ENCODE measurements at places on chromosomes 7 and 10. TPM values are rescaled to one million over a fixed set of nuclear protein-coding genes. Genes with fewer than 3 reads are reported as not detected.

CH25H gene
- polyA plus RNA-seq: 1.7 TPM

DRGX gene
- not detected for polyA plus RNA-seq

DNAH11 gene
- 0.16 TPM for polyA plus RNA-seq

DNA sequence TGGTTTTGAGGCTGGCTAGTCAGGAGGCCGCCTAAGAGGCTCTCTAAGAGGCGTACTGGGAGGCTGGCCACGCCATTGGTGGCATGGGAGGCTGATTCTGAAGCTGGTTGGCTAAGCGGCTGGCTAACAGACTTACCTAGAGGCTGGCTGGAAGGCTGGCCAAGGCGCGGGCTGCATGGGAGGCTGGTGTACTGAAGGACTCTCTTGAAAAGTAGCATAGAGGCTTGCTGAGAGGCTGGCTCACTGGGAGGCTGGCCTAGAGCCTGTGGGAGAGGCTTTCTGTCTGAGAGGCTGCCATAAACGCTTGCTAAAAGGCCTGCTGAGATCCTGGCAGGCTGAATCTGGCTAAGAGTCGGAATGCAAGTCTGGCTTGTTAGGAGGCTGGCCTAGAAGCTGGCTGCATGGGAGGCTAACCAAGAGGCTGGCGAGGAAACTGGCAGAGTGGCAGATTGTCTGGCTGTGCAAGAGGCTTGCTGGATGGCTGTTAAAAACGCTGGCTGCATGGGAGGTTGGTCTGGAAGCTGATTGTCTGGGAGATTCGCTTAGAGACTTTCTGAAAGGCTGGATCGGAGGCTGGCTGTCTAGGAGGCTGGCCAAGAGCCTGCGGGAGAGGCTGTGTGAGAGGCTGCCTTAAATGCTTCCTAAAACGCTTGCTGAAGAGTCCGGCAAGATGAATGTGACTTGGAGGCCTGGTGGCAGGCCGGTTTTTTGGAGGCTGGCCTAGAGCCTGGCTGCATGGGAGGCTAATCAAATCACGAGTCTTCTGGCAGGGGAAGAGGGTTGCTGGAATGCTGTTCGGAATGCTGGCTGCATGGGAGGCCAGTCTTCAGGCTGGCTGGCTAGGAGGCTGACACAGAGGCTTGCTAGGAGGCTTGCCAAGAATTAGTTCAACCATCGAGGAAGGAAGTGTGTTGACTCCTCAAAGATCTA is 134.2 kb downstream of the OR13A1 start:
- DNase-seq: peak; percentile 56

DNA sequence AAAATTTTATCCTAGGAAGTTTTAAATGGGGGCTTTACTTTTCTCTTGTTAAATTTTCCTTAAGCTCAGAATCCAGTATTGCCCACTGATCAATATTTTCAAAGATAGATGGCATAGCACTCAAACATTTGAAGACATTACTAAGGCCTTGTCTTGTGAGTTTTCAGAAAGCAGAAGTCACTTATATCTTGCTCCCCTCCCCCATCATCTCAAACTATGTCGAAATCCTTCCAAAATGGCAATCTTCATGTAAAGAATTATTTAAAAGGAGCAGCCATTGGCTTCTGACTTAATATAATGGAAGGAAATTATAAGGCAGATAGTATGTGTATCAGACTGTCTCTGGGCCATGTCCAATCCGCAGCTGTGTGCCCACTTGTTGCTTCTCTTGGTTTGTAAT is 553.5 kb upstream of the C7orf33 start:
- DNase-seq: no peak
